ENCODE measurements at places on chromosomes 4 and X.

DNA sequence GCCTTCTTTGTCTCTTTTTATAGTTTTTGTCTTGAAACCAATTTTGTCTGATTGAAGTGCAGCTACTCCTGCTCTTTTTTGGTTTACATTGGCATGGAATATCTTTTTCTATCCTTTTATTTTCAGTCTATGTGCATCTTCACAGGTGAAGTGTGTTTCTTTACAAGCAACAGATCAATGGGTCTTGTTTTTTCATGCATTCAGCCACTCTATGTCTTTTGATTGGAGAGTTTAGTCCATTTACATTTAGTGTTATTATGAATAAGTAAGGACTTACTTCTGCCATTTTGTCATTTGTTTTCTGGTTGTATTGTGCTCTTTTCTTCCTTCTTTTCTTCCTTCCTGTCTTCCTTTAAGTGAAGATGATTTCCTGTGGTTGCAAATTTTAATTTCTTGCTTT, 224.4 kb downstream of the SLC39A8 start:
- no peak for DNase-seq

- no peak for DNase-seq
These were observed 325.3 kb downstream of the AFF2 start for GRCh38 chrX:148825696-148826095.

- DNase-seq = no peak
These were observed 3.4 kb upstream of the MAN2B2 start for GRCh38 chr4:6571608-6572007.

- DNase-seq = no peak
These were observed 15.9 kb upstream of the NELFA start for GRCh38 chr4:2024683-2025082.

GRCh38 chr4:185115827-185116232, 27.2 kb upstream of the SLC25A4 start:
- DNase-seq = peak; percentile 89

DNA sequence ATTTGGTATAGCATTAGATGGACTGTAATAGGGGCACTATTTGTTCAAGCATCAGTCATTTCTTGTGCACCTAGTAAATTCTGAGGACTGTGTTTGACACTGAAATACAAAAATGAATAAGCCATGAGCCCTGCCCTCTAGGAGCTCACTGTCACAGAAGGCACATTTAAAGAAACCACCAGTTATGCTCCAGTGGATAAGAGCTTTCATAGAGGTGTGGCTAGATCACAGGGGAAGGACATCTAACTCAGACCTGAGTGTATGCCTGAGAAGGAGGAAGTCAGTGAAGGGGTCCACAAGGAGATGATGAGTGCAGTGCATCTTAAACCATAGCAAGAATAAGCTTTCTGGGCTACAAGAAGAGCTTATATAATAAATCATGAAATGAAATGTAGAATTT, 40.1 kb downstream of the BTC start:
- DNase-seq = no peak

GRCh38 chr4:87555773-87556619, 26.8 kb upstream of the SPARCL1 start:
- peak; percentile 5 for DNase-seq

- peak; percentile 54 for DNase-seq
These were observed 162.9 kb upstream of the USP9X start for GRCh38 chrX:40922307-40922706.

- no peak for DNase-seq
These were observed 11.4 kb downstream of the PBDC1 start for GRCh38 chrX:76184276-76184675.

GRCh38 chr4:110091434-110092140, 106.8 kb downstream of the ELOVL6 start:
- DNase-seq = no peak

GRCh38 chrX:38768079-38768478, 33.2 kb upstream of the MID1IP1 start:
- DNase-seq = peak; percentile 22

DNA sequence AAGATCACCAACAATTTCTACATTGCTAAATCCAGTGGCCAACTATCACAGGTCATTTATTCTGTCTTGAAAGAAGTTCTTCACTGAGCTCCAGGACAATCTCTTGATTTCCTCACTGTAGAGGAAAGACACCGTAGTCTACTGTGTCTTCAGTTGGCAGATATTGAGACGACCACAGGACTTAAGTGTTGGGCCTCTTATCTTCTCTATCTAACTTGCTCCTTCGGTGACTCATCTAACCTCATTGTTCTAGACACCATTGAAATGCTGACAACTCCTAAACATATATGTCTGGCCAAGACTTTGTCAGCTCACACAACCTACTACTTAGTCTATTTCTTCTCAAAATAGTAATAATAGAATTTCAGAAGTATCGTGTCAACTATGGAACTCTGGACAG, 425.8 kb downstream of the ARAP2 start:
- DNase-seq = peak; percentile 64

GRCh38 chrX:118216509-118216908, 99.9 kb upstream of the KLHL13 start:
- DNase-seq = no peak

GRCh38 chrX:67721321-67721720, 177.5 kb downstream of the AR start:
- DNase-seq = no peak

DNA sequence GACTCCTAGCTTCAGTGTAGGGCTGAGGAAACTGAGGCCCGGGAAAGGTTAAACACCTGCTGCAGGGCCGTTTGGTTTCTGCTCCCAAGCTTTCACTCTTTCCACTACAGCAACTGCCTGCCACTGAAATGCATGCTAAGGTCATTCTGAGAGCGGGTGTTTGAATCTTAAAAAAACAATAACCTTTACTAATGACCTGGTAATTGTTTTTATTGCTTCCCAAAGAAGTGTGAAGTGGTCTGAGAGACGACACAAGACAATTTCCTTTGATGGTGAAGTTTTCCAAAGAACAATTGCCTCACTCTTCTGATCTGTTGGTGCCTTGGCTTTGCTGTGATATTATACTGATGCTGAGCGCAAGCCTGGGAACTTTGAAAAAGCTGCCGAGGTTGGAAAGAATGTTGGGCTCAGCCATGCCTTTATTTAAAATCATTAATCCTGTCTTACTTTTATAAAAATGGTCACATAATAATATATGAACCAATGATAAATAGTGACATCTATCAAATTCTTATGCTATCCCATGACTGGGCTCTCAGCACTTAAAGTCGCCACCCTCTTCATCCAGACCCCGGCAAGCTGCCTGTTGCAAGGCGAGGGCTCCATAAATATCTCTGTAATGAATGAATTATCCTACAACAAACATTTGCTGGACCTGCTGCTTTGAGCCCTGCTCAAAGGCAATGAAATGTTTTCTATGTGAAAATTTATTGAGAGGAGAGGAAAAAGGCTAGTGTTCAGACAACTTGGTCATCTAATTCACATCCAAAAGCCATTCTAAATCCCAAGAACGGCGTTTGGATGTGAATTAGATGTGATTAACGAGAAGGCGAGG, 67.8 kb upstream of the SOD3 start:
- DNase-seq = no peak

DNA sequence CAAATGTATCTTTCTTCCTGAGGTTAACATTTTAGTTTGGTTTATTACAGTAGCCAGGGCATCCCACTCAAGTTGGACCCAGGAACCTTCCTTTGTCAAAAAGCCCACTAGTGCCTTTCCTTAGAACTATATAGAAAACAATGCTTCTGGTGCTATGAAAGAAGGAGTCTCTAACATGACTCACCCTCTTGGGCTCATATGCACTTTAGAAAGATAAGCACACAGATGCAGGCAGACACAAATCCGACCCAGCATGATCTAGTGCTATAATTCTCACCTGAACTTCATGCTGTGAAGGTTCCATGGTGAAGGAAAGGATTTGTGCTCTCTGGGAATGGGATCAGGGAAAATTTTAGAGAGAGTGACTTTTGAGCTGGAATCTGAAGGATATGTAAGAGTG, 289.4 kb downstream of the ANKRD50 start:
- DNase-seq = no peak

GRCh38 chr4:2515830-2516550, 20.5 kb upstream of the FAM193A start:
- no peak for DNase-seq

DNA sequence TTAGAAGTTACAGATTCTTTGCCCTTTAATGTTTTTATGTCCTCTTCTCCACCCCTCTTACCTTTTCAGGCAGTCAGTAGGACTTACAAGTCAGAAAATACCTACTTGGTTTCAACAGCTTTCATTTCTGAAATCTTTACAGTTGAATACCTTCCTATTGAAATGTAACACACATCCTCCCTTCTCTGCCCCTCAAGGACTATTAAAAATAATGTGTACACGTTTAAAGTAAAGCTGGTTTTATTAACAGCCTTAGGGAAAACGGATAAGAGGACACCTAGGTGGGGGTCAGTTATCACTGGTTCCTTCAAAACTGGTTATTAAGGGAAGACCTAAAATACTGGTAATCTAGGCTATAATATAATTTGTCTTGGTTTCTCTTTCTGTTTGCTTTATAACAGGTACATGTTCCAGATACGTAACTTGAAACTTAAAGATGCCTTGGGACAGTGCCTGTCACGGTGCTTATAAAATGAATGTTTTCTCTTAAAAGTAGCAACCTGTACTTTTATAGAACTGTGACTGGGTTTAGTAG, 1.8 kb downstream of the CCSER1 start:
- DNase-seq = no peak

DNA sequence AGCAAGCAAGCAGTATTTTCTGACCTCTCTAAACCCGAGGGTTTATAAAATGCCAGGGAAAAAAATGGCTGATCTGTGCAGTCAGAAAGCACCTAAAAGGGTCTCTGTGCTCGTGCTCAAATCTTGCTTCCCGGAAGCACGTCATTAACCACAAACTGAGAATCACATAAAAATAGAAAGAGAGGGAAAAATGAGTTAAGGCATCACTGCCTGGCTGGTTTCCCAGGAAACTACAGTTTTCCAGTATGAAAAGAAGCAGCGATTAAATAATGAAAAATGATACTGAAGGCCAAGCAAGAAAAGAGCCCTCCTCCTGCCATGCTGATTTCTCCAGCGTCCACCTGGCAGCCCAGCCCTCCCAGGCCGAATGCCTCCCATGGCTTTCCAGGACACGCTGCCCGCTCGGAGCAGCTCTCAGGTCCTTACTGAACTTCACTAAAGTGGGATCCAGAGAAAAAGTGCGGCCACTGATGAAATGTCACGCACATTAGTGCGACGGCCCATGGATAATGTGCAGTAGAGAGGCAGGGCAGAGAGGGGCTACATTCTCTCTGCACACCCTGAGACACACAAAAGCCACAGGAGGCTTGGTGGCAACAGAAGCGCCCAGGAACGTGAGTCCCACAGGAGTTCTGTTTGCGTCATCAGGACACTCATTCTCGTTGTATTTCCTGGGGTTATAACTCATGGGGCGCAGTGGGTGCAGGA, 80.4 kb downstream of the WFS1 start:
- no peak for DNase-seq

DNA sequence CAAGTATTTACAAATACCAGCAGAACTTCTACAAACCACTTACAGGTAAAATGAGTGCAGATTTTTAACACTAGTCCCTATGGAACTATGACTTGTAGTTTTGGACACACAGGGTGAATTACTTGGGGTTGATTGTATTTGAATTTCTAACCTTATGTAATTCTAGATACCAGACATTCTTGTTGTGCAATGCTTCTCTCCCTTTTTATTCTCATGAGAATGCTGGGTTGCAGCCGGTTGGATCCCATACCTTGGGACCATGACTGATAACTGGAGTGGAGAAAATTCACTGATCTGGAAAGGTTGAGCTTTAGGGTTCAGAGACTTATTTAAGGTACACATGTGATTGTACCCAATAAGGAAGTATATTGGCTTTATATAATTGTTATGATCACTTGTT, 8.8 kb downstream of the TET2 start:
- DNase-seq = no peak

DNA sequence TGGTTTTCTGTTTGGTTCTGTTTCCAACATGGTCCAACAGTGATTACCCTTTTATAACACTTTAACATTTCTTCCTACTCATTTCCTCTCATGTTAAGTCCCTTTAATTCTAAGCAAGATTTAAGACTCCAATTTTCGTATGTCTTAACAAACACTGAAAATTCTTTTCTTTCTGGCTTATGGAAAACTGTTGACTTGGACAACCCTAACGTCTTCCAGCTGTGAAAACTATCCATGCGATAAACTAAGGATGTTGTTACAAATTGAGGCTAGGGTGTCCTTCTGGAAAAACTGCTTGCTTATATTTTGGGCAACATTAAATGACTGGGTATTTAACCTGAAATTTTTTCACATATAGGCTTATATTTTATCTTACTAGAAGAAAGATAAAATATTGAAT, 33.9 kb upstream of the RTL3 start:
- no peak for DNase-seq

DNA sequence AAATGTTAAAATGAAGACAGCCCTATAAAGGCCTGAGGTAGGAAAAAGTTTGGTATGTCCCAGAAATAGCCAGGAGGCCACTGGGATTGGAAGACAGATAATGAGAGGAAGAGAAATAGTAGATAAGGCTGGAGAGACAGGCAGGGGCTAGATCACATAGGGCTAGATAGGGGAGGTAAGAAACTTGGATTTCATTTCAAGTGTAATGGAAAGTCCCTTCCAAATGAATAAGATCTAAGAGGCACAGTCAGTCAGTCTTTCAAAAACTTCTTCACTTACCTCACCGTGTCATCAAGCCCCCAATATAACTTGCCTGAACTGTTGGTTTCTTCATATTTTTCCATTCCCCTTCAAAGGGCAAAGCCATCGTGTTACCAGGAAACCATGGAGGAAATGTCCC, 121.8 kb downstream of the SPCS3 start:
- no peak for DNase-seq

DNA sequence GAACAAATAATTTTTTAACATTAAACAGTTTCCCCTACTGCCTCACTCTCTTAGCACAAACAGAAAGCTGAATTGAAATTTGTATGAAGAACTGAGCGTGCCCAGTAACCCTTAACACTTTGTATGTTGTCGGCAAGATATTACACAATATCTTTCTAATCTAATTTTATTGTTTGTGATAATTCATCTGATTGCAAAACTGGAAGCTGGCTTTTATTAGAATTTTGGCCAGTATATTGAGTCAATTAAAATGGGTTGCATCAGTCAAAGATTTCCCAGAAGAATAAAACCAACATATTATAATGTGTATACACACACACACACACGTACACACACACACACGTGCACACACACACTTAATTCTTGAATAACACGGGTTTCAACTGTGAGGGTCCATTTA, 2332.1 kb downstream of the PCDH7 start:
- DNase-seq = no peak

DNA sequence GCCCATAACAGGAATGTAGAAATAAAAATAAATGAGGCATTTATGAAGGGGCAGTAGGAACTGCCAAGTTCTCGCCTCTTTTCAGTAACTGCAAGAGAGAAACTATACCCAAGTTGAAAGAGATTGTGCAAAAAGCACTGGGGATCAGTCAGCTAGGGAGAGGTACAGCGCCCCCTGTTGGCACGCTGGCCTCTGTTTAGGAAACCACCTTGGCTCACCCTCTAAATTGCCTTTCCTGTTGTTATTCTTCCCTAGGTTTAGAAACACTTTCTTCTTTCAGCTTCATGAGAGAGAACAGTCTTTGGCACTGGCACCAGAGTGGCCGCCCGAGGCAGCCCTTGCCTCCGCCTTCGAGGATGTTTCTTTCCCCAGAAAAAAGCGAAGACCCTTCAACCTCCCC, 348.5 kb downstream of the MID1IP1 start:
- DNase-seq = peak; percentile 65
